ENCODE measurements at places on chromosomes 7 and 10.
A peak's percentile ranks its signal among the peaks of the same experiment; 100 is the strongest.

GRCh38 chr10:97059006-97059871 lies 126.5 kb downstream of the SLIT1 start:
- no peak for DNase-seq

DNA sequence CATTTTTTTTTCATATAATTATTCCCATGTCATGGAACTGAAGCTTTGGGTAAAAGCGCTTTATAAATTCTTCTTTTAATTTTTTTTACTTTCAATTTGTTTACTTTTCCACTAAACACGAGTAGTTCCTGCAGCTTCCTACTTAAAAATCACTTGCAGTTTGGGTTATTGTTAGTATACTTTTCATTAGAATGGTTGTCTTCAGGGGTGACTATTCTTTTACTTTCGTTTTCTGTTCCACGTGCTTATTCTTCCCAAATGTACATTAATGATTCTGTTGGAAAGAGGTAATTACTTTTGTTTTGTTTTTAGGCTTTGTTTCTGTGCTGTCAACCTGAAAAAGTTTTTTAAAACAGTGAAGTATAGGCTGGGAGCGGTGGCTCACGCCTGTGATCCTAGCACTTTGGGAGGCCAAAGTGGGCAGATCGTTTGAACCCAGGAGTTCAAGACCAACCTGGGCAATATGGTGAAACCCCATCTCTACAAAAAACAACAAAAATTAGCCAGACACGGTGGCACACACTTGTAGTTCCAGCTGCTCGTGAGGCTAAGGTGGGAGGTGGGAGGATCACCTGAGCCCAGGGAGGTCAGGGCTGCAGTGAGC lies 5.2 kb upstream of the CFAP69 start:
- DNase-seq: no peak

DNA sequence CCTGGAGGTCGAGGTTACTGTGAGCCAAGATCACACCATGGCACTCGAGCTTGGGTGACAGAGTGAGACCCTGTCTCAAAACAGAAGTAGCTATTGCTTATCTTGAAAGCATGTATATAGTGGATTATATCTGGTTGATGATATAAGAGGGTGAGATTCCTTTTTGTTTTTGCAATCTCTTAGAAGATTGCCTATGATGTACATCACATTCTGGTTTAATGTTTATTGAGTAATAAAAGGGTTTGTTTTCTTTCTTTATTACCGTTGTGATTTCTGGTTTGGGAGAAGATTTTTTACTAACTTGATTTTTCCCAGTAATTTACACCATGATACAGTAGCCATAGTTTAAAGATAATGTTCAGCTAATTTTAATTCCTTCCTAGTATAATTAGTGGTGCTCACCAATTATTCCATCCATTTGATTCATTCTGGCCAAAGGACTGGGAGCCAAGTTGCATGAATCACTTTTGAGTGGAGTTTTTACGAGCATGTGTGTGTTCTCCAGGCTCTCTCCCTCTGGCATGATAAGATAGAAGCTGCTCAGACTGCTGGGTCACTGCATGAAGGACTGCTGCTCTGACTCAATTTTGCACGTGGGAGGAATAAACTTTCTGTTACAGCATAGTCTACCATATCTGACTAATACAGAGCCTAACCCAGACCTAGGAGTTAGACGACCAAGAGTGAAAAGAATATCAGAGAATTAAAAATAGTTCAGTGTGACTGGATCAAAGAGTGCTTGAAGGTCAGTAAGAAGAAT lies 13.5 kb upstream of the TSPAN13 start:
- DNase-seq: peak; percentile 94

- no peak for DNase-seq
Observed at GRCh38 chr10:89643431-89643811, 1.6 kb downstream of the PANK1 start.

- no peak for DNase-seq
Observed at GRCh38 chr10:63799521-63800300, 278.5 kb downstream of the REEP3 start.

- DNase-seq: peak; percentile 62
Observed at GRCh38 chr7:32091608-32092210, 21.5 kb upstream of the PDE1C start.

- no peak for DNase-seq
Observed at GRCh38 chr10:101094121-101094879, 32.5 kb downstream of the KAZALD1 start.

DNA sequence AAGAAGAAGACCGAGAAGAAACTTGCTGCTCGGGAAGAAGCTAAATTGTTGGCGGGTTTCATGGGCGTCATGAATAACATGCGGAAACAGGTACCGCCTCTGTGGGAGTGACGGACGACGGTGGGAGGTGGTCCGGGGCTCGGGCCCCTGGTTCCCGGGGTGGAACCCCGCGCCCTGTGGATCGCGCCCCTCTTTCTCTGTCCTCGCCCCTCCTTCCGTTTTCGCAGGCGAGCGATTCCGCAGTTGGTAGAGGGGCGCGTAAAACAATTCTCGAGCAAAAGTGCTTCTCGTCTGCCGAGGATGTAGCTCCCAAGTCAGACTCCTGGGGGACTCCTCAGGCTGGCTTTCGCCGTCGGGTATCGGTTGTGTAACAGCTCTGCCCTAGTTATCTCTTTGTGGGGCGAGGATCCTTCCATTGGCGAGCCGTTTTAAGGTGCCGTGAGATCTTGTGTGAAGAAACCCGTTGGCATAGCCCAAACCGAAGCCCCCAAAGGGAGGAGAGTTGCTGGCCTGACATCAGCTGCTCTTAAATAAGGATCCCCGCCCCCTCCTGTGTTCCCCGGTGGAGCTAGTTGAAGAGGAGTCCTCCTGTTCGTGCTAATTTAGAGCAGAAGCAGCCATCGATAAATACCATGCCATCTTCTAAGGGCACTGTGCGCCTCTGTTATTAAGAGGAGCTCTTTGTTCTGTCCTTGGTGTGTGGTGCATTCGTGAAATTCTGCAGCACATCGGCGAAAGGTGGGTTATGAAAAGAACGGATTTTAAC lies 655 bp downstream of the KLHL7 start:
- peak; percentile 43 for DNase-seq

- DNase-seq: peak; percentile 71
Observed at GRCh38 chr7:101911800-101912715, 94.6 kb downstream of the CUX1 start.
